ENCODE measurements at places on chromosomes 7 and 10.

DNA sequence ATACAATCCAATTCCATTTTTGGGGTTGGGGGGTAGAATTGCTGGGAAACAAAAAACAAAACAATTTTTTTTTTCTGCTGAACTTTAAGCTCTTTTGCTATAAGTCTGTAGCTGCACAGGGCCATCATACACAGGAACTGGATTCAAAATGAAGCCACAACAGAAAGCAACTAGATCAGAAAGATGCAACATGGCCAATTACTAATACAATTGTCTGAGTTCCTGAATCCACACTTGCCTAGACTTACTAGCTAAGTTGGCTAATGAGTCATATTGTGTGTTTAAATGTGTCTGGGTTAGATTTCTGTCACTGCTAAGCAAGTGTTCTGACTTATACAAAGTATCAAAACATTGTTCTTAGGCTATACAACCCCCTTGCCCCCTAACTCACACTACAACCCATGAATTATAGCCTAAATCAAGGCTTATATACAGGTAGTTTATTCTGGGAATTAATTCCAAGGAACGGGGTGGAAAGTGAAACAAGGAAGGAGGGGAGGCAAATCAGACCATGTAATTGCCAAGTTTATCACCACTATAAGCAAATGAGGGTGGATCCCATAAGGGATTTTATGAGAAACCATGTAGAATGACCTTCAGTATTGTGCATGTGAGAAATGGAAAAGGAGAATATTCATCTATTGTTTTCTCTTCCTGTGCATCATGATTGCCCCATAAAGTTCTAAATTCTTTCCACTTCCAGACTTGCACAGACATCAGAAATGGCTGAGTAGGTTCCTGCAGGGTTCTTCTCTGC, 337.9 kb upstream of the SORCS1 start:
- no peak for DNase-seq

- DNase-seq = no peak
These were observed 9.0 kb downstream of the SKIDA1 start for GRCh38 chr10:21516242-21517131.

DNA sequence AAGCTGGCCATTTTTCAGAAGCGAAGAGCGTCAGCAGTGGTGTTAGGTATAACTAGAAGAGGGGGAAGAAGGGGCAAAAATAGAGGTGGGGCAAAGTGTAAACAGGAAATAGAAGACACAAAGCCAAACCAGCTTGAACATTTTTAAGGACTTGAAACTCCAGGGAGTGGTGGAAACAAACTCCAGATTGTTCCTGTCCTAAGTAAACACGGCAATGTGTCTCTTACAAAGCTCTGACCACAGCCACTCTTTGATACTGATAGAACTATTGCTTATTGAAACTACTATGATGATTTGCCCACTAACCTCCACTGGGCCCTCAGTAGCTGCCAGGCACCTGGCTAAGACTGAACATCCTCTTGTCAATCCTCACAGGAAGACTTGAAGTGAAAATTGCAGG, 20.8 kb upstream of the CDH23 start:
- no peak for DNase-seq

- no peak for DNase-seq
These were observed 37.0 kb downstream of the RELN start for GRCh38 chr7:103952408-103952807.

GRCh38 chr7:84855758-84856157, 331.1 kb downstream of the SEMA3D start:
- no peak for DNase-seq

DNA sequence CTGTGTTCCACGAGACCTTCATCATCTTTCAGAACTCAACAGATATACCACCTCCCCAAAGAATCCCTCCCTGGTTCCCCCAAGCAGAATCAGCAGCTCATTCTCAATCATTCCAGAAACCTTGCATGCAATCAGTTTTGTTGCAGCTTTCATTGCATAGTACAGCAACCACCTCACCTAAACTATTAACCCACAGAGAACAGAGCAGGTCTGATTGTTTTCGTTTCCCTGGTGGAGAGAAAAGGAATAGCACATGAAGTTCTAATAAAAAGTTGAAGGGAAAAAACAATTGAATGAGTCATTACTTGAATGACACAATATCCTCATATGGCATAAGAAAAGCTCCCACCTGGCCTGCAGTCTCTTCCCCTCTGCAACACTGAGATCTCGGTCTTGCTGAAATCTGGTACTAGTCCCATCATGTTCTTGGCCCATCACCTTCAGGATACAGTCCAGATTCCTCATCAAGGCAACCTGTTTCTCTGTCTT, 147.1 kb upstream of the GDF10 start:
- no peak for DNase-seq

- no peak for DNase-seq
These were observed 33.7 kb downstream of the ZNF777 start for GRCh38 chr7:149427096-149427680.

DNA sequence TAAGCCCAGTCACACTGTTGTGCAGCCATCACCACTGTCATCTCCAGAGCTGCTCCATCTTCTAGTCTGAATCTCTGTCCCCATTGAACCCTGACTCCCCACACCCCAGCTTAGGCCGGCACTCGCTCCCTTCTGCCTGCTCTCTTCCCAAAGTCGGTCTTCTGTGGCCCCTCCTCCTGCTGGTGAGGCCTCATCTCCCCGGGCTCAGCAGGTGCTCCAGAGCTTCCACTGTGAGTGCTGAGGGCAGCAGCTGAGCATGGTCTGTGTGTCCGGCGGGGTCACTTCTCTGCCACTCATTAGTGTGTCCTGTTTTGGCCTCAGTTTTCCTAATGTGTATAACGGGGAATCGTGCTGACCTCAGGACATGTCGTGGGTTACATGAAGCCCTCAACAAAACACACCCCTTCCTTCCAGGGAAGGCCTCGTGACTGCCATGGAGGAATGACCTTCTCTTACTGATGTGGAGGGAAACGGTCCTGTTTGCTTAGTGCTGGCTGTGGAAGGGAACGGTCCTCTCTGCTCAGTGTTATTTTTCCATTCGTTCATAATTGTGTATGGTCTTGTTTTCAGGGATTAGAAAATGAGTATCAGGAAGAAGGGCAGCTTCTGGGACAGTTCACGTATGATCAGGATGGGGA, 4.3 kb upstream of the GET4 start:
- DNase-seq = no peak

GRCh38 chr10:33152146-33152545, 182.3 kb downstream of the NRP1 start:
- no peak for DNase-seq

DNA sequence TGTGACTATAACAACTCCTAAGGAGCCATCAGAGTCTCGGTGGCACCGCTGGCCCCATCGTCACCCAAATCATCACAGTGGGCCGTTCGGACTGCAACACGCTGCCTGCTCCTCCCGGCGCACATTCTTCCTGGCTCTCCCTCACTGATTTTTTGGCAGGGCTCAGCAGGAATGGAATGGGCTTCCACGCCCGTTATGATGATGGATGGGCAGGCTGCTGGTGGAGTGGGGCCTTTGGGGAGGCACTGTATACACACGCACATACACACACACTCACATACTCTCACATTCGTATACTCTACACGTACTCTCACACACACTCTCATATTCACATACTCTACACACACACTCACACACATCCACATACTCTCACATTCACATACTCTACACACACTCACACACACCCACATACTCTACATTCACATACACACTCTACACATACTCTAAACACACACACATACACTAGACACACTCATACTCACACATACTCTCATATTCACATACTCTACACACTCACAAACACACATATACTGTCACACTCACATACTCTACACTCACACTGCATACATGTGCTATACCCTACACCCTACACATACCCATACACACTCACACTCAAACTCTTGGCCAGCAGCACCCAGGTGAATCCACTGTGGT, 99.8 kb downstream of the KCNMA1 start:
- no peak for DNase-seq

DNA sequence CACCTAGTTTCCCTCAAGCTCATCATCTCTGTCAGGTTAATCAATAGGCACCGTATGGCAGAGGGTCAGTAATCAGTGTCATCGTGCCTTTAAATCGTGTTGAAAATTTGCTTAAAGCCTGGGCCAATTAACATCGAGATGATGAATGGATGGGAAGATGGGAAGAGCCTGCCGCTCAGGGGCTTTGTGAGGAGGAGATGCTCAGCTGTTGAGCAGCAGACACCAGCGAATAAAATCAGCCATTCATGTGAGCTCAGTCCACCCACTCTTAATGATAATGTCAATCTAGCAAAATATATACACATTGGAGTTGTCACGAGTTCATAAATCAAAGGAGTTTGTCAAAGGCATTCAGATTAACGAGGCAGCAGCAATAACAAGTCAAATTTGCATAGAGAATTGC, 97.7 kb downstream of the BTRC start:
- no peak for DNase-seq

All from activated CD8-positive, alpha-beta memory T cell treated with anti-CD3 and anti-CD28 coated beads for 48 hours (primary cell).